ELF-1 (cell line): ENCODE measurements at places on chromosomes 1 and 21.

GRCh38 chr1:195971589-195971988 lies 636.7 kb downstream of the KCNT2 start:
- no peak for DNase-seq

DNA sequence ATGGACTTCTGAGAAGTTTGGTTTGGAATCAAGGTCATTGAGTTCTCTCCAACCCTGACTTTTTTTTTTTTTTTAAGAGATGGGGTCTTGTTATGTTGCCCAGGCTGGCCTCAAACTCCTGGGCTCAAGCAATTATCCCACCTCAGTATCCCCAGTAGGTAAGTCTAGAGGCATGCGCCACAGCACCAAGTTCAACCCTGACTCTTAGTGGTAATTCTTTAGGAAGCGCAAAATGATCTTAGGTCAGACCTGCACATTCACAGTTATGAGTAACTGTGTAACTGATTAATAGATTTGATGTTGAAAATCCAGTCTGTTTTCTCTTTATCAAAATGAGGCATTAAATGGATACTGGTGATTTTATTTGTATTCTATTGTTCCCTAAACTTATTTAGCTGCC lies 95.9 kb downstream of the GREM2 start:
- DNase-seq, result no peak

GRCh38 chr1:200307755-200308066 lies 102.1 kb downstream of the ZNF281 start:
- DNase-seq, result no peak

DNA sequence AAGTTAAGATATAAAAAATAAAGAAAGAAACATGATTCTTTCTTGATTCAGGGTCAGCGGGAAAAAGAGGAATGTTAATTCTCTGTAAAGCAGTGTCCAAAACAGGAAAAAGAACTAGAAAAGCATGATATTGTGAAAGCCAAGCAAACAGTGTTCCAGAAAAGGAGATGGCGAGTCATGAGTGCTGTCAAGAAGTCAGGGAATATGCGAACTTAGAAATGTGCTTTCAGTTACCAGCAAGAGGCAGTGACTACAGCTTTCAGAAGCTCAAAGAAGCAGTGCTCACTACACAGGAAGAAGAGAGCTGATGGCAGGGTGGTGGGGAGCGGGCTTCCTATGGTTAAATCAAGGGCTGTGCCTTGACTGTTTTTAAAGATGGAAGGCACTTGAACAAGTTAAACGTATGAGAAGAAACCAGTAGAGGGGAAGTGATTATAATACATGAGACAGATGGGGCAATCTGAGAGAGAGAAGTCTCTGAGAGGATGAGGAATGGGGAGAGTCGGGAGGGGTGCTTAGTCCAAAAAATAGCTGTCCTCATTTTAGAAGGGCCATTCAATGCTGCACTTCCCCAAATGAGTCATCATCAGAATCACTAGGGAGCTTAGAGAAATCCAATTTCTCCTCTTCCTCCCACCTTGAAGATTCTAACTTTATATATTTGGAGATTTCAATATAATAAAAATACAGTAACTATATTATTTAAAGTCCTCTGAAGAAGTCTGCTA lies 90.4 kb downstream of the KCNK1 start:
- DNase-seq, result no peak

DNA sequence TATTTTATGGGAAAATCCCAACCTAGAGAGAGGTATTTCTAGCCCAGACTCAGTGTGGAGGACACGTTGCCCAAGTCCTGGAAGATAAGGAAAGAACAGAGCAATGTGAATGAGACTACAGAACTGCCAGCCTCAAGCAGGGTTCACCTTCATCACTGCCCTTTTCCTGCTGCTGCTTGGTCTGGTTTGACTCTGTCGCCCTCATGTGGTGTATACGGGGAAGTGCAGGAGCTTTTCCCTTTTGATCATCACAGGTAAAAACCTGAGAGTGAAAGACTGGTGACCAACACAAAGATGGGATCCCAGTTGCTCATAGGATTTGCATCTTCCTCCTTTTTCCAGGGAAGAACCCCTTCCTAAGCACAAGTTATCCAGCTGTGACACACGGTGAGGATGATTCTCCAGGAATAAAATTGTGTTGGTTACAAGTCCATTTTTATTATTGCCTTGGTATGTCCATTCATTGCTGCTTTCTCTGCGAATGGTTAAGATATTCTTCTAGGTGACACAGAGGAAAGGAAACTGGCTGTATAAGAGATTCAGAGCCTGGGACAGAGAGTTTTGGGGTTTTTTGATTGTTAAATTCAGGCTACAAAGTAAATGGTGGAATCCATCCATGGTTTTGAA lies 89.5 kb upstream of the CD53 start:
- peak; percentile 76 for DNase-seq

GRCh38 chr1:38055398-38055797 lies 8.8 kb upstream of the POU3F1 start:
- DNase-seq, result no peak

DNA sequence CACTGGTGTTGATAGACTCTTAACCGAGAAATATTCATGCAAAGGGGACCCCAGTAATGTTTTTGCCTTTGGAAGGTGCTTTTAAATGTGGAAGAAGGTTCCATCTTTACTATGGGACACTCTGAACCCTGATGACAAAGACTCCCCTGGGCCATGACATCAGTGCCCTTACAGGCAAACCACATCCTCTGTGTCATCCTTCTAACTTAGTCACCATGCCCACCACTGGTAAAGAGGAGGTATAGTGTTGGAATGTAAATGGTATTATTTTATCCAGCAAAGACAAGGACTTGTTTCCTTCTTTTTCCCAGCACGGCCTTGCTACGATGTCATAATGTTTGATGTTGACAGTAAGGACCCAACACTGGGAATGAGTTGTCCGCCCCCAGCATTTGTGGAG lies 12.6 kb downstream of the METTL13 start:
- DNase-seq, result no peak

DNA sequence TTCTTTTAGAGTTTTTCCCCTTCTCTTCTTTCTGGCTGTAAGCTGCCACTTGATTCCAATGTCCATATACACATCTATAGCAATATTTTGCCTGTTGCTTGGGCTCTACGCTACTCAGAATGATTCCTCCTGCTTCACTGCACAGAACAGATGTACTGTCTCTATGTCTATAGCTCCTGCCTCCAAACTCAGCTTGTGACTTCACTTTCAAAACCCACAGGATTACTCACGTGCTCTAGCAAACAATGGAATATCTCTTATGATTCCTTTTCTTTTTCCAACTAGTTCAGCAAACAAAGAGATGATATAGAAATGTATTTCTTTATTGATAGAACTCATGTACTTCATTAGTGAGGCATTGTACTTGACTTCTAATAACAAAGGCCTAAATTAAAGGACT lies 80.5 kb upstream of the SOX13 start:
- no peak for DNase-seq

- no peak for DNase-seq
These were observed 374.7 kb downstream of the COL11A1 start for GRCh38 chr1:102733491-102734236.

- no peak for DNase-seq
These were observed 219.5 kb downstream of the HLX start for GRCh38 chr1:221098471-221099405.

DNA sequence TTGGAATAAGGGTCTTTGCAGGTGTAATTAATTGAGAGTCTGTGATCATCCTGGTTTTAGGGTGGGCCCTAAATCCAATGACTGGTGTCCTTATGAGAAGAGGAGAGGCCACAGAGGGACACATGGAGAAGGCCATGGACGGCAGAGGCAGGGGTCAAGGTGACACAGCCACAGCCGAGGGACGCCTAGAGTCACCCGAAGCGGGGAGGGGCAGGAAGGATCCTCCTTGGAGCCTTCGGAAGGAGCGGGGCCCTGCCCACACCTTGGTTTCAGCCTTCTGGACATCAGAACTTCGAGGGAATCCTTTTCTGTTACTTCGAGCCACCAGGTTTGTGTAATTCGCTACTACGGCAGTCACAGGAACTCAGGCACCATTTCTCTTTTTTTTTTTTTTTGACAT lies 31.1 kb downstream of the RRP1 start:
- no peak for DNase-seq

- no peak for DNase-seq
These were observed 92.4 kb downstream of the PRDM2 start for GRCh38 chr1:13792419-13792818.
